ENCODE measurements at places on chromosomes 7 and 10. TPM values are rescaled to one million over a fixed set of nuclear protein-coding genes. Genes with fewer than 3 reads are reported as not detected.
A peak's percentile ranks its signal among the peaks of the same experiment; 100 is the strongest.

DNA sequence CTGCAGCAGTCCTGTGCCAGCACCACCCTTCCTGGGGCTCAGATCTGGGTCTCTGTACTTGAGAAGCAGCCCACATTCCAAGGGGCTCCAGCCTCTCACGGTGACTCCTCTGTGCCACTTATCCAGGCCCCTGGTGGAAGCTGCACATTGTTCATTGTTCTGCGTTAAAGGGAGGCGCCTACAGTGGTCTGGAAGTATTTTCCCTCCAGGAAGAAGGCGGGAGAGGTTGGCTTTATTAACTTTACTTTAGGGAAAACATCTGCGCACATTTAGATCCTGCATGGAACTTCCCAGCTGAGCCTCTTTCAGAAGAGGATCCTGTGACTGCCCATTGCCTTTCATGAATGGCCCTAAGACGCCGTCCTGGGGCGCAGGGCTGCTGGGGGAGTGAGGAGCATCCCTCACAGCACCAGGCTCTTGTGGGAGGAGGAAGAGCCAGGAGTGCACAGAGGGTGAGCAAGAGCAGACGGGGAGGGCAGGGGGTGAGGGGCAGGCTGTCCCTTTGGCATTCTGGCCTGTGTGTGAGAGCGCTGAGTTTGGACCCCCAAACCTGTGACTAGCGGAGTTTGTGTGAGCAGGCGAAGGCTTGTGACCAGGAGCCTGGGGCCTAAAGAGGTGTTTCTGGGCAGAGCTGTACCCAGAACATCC is 98.6 kb upstream of the BTBD16 start:
- no peak for DNase-seq

TFEC gene
- 4.2 TPM for total RNA-seq

TBATA gene
- total RNA-seq = not detected

GRCh38 chr10:30702860-30703259 is 73.3 kb upstream of the LYZL2 start:
- no peak for DNase-seq

DNA sequence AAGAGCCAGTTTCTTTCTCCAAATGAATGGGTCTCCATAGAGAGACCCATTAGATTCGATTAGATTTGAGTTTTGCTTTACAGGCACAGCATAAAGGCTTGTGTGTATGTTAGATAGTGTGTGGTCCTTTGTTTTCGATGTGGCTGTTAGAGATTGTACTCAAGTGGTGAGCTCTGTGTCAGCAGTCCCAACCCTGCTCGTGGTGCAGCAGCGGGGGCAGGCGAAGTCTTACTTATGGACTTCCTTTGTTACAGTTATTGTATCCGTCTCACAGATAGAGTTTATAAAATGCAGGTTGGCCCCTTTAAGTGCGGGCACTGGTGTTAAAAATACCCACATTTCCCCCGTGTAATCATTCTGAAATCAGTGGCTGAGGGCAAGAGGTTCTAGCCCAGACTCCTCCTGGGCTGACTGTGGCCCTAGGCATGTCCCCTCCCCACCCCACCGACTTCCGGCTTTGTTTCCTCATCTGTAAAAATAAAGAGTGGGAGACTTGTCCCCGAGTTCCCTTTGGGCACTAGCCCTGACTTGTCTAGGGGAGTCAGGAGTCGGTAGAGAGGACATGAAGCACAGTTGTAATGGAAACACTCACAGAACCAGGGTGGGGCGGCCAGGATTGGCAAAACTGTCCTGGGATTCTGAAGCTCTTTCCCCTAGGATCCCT is 28.6 kb downstream of the MTURN start:
- DNase-seq = peak; percentile 30

SYT15B gene
- 0.23 TPM for total RNA-seq

DNA sequence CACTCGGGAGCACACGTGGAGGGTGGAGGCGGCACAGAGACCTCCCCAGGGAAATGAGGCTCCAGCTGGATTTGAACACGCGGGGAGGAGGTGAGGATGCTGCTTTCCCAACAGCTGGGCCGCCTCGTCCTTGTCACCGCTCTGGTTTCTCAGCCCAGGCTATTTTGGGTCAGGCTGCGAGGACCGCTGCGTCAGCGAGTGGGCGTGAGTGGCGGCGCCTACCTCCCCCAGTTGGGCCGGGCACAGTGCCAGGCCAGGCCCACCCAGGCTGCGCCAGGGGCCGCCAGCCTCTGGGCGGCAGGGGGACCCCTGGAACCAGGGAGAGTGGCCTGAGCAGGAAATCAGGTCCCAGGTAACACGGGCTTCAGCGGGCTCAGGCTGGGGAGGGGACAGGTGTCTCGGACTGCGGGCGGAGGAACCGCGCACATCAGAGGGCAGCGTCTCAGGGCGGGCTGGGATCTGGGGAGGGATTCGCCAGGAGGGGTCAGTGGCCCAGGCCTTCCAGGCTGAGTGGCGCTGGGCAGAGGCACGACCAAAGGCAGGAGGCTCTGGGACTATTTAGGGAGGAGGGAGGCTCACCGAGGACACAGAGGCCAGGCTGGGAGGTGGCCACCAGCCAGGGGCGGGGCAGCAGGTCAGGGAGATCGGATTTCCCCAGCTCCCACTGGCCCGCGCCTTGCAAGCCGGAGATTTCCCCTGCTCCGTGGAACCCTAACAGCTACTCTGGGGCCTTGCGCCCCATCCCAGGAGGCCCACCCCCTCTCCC is 125.2 kb upstream of the RET start:
- peak; percentile 18 for DNase-seq

GRCh38 chr7:155939350-155939749 is 127.1 kb upstream of the SHH start:
- no peak for DNase-seq

NRBF2 gene
- total RNA-seq = 15.0 TPM

DNA sequence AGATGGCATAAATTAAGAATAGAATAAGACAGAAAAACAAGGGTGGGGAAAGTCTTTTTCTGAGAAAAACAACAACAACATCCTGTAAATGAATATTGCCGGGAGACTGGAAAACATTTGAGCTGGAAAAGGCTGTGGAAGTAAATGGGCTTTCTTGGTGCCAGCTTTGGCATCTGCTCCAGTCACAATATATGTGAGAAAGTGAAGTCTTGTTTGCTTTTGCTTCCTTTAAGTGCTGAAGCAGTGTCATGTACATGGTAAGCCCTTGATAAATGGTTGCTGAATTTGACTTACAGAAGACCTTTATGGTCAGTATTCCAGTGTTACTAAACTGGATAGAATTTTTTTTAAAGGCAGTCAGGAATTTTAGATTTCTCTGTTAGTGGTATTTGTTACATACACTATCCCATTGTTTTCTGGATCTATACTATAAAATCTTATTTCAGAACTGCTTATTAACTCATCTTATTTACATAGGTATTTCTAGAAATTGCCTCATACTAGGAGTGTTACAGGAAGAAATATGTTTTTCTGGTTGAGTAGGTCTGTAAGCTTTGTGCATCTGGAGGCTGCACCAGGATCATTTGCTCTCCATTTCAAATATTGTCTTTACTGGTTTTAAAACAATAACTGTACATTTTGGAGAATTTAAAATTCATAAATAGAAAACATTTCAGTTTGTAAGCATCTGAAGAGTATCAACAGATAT is 201.7 kb upstream of the FOXP2 start:
- no peak for DNase-seq

DNA sequence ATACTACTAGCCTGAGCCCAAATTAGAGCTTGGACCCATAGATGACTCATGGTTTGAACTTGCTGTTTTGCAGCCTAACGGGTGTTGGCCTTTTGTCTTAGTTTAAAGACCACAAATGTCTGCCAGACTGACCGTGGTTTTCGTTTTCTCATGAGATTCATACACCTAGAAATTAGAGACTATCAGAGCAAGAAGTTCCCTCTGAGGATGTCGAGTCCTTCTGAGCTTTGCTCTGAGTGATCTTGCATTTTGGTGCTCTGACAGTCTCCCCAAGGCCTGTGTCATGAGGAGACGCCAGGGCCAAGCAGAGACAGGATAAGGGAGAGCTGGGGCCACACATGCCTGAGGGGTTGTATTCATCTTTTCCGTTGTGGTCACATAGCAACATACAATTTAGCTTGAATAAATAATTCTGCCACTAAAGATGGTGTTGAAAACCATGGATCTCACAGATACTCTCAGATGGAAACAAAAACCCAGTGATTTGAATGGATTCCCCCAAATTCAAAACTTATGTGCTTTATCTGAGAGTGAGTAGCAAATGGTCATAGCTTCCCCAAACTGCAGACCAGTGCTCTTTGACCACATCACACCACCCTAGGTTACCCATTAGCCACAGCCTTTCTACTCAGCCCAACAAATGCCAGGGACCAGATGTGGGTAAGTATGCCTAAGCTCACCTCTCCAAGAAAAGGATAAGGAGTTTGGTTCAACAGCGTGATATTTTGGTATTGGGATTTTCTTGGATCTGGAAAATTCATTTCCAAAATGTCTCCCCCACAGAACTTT is 762.0 kb upstream of the IGFBP3 start:
- no peak for DNase-seq

GRCh38 chr7:5139998-5140397 is 50.0 kb upstream of the WIPI2 start:
- no peak for DNase-seq

DNA sequence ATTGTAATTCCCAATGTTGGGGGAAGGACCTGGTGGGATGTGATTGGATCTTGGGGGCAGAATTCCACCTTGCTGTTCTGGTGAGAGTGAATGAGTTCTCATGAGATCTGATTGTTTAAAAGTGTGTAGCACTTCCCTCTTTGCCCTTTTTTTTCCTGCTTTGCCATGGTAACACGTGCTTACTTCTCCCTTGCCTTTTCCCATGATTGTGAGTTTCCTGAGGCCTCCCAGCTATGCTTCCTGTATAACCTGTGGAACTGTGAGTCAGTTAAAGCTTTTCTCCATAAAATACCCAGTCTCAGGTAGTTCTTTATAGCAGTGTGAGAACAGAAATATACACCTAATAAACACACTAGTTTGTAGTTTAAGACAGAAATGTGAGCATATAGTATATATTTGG is 166.8 kb upstream of the MAGI2 start:
- DNase-seq = no peak

DNA sequence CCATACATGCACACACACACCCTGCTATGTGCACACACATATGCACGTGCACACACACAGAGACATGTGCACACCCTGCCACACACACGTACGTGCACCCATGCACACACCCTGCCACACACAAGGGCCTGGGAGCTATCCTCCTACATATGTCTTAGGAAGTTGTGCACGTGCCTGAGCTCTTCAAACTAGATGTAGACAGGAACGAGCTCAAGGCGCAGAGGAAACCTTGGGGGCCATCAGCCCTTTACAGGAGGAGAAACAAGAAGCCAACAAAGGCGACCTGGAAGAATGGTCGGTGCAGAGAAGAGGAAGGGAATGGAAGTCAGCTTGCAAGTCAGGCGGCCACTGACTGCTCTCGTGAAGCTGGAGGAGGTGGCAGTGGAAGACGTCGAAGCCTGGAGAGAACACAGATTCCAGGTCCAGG is 58.7 kb downstream of the AOC1 start:
- DNase-seq = no peak

- DNase-seq = no peak
Measured at GRCh38 chr7:129523924-129524323, 21.6 kb downstream of the SMKR1 start.

SH2B2 gene
- 7.2 TPM for total RNA-seq

- DNase-seq = no peak
Measured at GRCh38 chr10:60957667-60958221, 13.8 kb upstream of the RHOBTB1 start.

DNA sequence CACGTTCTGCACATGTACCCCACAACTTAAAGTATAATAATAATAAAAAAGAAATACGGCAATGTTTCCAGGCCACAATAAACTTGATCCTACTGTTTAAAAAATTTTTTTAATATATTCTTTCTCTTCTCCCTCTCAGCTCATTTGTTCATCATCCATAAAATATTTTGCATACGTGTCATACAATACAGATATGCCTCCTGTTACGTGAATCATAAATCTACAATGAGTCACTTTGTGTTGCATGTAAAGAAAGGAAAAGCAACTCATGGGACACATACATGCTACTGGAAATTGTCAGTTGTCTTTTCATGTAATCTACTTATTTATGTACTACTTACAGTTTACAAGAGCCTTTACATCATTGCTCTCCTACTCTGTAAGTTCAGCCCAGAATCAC is 1.1 kb upstream of the TECTB start:
- no peak for DNase-seq

CCDC172 gene
- not detected for total RNA-seq

TIMM23 gene
- total RNA-seq = 49.3 TPM

- DNase-seq = peak; percentile 88
Measured at GRCh38 chr10:92891885-92892690, 43.8 kb downstream of the EXOC6 start.

- DNase-seq = no peak
Measured at GRCh38 chr7:155798673-155799439, 13.4 kb downstream of the SHH start.

DNA sequence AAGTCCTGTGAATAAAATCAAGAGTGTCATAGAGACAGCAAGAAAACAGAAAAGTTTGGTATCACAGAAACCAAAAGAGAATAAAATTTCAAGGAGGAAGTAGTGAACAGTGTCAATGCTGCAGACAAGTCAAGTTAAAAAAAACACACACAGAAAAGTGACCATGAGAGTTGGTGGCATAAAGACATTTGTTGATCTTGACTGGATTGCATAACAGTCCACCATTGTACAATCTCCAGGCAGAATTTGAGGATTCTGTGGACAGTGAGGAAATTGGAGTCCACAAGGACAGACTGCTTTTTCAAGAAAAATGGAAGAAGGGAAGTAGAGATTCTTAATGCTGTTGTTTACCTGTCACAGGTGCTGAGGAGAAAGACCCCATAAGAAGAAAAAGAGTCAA is 412.5 kb downstream of the PLXDC2 start:
- no peak for DNase-seq

PLEKHS1 gene
- 0.75 TPM for total RNA-seq

DNA sequence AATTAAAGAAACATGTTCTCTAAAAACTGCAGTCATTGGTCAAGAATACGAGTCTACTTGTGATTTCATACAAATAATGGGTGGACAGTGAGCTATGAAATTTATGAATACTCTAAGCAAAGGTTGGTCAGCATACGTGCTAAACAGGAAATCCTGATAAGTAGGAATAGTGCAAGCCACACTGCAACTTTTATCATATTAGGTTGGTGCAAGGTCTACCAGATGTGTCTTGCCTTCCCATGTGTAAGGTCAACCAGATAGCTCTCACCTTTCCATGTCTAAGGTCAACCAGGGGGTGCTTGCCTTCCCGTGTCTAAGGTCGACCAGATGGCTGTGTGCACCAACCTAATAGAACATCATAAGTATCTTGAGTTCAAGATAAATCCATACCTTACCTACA is 2.0 kb upstream of the ITGB1 start:
- no peak for DNase-seq

NUTM2A gene
- total RNA-seq = 0.58 TPM

NEBL gene
- total RNA-seq = 15.0 TPM

TPK1 gene
- 4.7 TPM for total RNA-seq

GRCh38 chr7:26538216-26538615 is 246.6 kb downstream of the SNX10 start:
- DNase-seq = no peak

Data from mucosa of gallbladder (tissue), 1 donor.